ENCODE measurements at places on chromosomes 2 and 18. TPM values are rescaled to one million over a fixed set of nuclear protein-coding genes. Genes with fewer than 3 reads are reported as not detected.

GRCh38 chr2:216119986-216120385, 10.8 kb downstream of the XRCC5 start:
- no peak overlapping the region for H3K4me3 ChIP-seq
- peaks cover 7% of the 10 kb centered on the region for H3K36me3 ChIP-seq
- H3K27ac ChIP-seq, result no peak overlapping the region
- DNase-seq, result no peak

Gene CRYGC
- not detected for total RNA-seq

DNA sequence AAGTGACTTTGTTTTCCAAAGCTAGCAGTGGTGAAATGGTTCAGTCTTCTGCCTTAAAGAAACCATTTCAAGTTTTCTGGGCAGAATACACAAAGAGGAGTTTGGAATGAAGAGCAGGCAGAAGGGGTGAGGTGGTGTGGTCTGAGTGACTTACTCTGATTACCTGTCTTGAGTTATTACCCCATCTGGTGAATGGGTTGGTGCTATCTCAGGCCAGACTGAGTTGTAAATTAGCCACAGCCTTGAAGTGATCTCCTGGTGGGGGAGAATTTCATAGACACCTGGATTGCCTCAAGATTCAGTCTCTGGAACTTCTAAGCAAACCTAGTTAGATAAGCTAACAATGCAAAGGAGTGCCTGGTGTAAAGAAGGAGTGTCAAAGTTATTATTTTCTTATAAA, 983.5 kb upstream of the NXPH2 start:
- no peak for DNase-seq
- H3K4me3 ChIP-seq, result no peak overlapping the region
- no peak overlapping the region for H3K27ac ChIP-seq
- H3K36me3 ChIP-seq, result no peaks in the 10 kb centered on the region
- no peaks in the 10 kb centered on the region for H3K4me1 ChIP-seq
- no peaks in the 10 kb centered on the region for H3K27me3 ChIP-seq

- no peak overlapping the region for H3K4me3 ChIP-seq
- no peak overlapping the region for H3K27ac ChIP-seq
- no peak for DNase-seq
- no peaks in the 10 kb centered on the region for H3K36me3 ChIP-seq
Measured at GRCh38 chr18:68233018-68233417, 481.9 kb downstream of the TMX3 start.

Gene CD207
- 0.16 TPM for total RNA-seq

DNA sequence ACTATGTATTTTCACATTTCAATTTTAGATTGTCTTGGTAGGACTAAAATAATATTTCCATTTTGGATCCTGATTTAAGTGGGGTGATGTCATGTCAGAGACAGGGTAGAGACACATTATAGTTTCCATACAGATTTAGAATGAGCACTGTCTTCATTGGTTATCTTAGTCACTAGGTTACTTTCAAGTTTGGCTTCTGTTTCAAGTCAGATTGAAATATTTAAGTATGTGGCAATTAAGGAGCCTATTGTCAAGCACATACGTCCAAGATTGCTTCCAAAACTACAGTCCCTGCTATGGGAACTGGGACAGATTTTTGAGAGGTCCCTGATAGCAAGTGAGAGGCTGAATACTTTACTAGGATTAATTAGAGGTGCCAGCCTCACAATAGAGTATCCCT, 89.2 kb upstream of the FAM117B start:
- no peaks in the 10 kb centered on the region for H3K36me3 ChIP-seq
- DNase-seq, result no peak
- H3K4me1 ChIP-seq, result no peaks in the 10 kb centered on the region
- no peak overlapping the region for H3K4me3 ChIP-seq

- no peak overlapping the region for H3K27ac ChIP-seq
- no peak overlapping the region for H3K4me3 ChIP-seq
- no peaks in the 10 kb centered on the region for H3K27me3 ChIP-seq
Measured at GRCh38 chr2:197359859-197360258, 49.3 kb upstream of the ANKRD44 start.

DNA sequence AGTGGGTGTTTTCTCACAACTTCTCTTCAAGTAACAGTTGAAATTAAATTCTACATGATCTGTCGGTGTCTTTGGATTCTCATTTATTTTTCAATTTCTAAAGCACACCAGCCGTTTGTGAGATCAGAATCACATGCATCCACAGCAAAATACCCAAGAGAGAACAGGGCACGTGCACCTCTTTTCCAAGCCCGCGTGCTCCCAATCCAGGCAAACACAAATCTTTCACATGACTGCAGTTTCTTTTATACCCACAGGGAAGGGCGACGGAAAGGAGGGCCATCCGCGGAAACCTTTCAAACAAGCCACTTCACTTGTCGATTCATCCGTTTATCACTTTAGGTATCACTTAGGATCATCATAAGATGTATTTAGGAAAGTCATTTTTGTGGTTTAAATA, 13.0 kb upstream of the DAPL1 start:
- no peak overlapping the region for H3K27ac ChIP-seq
- H3K36me3 ChIP-seq, result no peaks in the 10 kb centered on the region
- H3K4me1 ChIP-seq, result peaks cover 29% of the 10 kb centered on the region

DNA sequence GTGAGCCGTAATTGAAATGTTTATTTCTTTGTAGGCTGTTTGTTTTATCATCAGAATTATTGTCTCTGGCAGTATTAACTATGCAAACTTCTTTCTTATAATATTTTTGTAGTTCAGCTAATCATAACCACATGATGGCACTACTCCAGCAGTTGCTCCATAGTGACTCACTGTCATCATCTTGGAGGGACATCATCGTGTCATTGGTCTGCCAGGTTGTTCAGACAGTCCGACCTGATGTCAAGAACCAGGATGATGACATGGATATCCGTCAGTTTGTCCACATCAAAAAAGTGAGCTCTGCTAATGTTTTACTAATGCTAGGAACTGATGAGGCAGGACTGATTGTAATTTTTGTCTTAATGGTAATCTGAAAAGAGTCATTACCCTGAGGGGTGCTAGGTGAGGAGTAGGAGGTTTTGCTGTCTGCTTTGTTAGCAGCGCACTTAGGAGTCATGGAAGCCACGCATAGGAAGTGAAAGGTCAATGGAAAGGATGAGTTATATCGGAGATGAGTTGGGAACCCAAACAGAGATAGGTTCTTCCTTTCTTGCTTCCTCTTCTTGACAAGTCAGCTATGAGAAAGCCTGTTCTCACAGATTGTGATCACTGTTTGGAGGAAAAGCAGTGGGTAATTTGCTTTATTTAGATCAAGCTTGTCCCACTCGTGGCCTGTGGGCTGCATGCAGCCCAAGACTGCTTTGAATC, 49.2 kb downstream of the PIKFYVE start:
- no peaks in the 10 kb centered on the region for H3K4me1 ChIP-seq
- no peak overlapping the region for H3K27ac ChIP-seq
- no peak overlapping the region for H3K4me3 ChIP-seq
- DNase-seq, result no peak
- no peaks in the 10 kb centered on the region for H3K27me3 ChIP-seq
- no peaks in the 10 kb centered on the region for H3K36me3 ChIP-seq

GRCh38 chr18:56112013-56112749, 524.2 kb upstream of the TCF4 start:
- no peaks in the 10 kb centered on the region for H3K4me1 ChIP-seq
- H3K27ac ChIP-seq, result no peak overlapping the region
- no peaks in the 10 kb centered on the region for H3K27me3 ChIP-seq
- H3K4me3 ChIP-seq, result no peak overlapping the region
- no peak for DNase-seq

All from Caco-2 (cell line).